ENCODE measurements at places on chromosomes 1 and 21. TPM values are rescaled to one million over a fixed set of nuclear protein-coding genes. Genes with fewer than 3 reads are reported as not detected.

Gene KIFAP3
- 161 TPM for polyA plus RNA-seq

Gene SLC6A17
- 16.6 TPM for polyA plus RNA-seq

Gene NLRP3
- 1.9 TPM for polyA plus RNA-seq

Gene FMO4
- polyA plus RNA-seq: 1.4 TPM

Gene AIRE
- polyA plus RNA-seq: 0.63 TPM

Gene CDA
- polyA plus RNA-seq: 0.99 TPM

Measured in spinal cord (tissue), 10 donors.